ENCODE measurements at places on chromosomes 12 and 14. TPM values are rescaled to one million over a fixed set of nuclear protein-coding genes. Genes with fewer than 3 reads are reported as not detected.

The TNFAIP2 gene
- 154 TPM for total RNA-seq

The HOXC9 gene
- not detected for total RNA-seq

The CCDC38 gene
- total RNA-seq: not detected

The PAWR gene
- 44.9 TPM for total RNA-seq

The APOF gene
- not detected for total RNA-seq

The CLEC7A gene
- total RNA-seq: 11.3 TPM

The SYNDIG1L gene
- total RNA-seq: not detected

The VASH1 gene
- total RNA-seq: 5.7 TPM

The PPP1R1A gene
- total RNA-seq: 1.9 TPM

The NR4A1 gene
- 3.4 TPM for total RNA-seq

The KLHL33 gene
- 0.57 TPM for total RNA-seq

The NFATC4 gene
- total RNA-seq: 22.5 TPM

The KIF5A gene
- total RNA-seq: not detected

The GALNT4 gene
- 6.8 TPM for total RNA-seq

The GSC gene
- not detected for total RNA-seq

The FSCB gene
- not detected for total RNA-seq

The E2F7 gene
- total RNA-seq: 6.6 TPM

The MANSC1 gene
- 50.2 TPM for total RNA-seq

The ERBB3 gene
- total RNA-seq: 93.7 TPM

The ALG10B gene
- 2.7 TPM for total RNA-seq

The HOXC6 gene
- total RNA-seq: 1.1 TPM

The NTS gene
- not detected for total RNA-seq

The ZNF10 gene
- total RNA-seq: 5.7 TPM

The FOXG1 gene
- not detected for total RNA-seq

The C3AR1 gene
- total RNA-seq: 8.2 TPM

The RD3L gene
- total RNA-seq: not detected

The ABCD2 gene
- total RNA-seq: 0.12 TPM

The RAB2B gene
- total RNA-seq: 20.4 TPM

The MDGA2 gene
- total RNA-seq: not detected

The INHBE gene
- total RNA-seq: not detected

The DPF3 gene
- 0.61 TPM for total RNA-seq
